ENCODE measurements at places on chromosomes 7 and 10.

DNA sequence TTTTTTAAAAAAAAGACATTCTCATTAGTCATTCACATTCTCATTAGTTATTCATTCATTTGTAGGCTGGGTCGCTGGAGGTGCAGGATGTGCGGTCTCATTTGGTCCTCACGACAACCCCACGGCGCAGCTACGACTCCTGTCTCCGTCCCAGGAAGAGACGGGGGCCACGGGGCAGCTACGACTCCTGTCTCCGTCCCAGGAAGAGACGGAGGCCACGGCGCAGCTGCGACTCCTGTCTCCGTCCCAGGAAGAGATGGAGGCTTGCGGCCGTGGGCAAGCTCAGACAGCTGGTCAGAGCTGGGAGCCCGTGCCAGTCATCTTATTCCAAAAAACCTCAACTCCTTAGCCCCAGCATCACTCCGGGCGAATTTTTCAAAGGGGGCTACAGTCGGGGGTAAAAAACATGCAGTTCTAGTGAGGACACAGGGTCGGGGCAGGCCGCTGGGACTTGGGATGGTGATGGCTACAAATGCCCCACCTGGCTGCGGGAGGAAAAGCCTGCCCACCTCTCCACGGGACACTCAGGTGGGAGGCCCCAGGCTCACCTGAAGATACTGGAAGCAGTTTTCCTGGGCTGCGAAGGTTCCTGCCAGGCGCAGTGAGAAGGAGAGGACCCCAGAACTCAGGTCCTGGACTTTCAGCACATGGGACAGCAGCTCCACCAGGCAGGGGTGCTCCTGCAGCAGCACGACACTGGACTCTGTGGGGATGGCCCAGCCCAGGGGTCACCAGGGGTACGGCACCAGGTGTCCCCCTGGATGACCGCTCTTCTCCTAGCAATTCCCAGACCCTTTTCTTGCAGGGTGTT, 8.3 kb downstream of the BRAT1 start:
- DNase-seq, result no peak

GRCh38 chr7:70763961-70764691, 367.8 kb upstream of the GALNT17 start:
- no peak for DNase-seq

DNA sequence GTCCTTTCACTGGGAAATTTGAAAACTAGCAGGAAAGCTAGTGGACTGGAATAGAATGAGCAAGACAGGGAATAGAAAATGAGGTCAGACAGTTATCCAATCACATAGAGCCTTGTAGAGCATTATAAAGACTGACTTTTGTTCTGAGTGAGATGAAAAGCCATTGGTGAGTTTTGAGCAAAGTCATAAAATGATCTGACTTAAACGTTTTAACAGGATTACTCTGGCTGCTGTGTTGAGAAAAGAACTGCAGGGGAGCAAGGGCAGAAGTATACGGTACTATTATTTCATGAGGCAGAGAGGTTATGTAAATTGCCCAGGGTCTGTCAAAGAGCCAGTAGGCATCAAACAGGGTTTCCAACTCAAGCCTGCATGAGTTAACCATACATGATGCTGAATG, 393.4 kb downstream of the TFEC start:
- no peak for DNase-seq

DNA sequence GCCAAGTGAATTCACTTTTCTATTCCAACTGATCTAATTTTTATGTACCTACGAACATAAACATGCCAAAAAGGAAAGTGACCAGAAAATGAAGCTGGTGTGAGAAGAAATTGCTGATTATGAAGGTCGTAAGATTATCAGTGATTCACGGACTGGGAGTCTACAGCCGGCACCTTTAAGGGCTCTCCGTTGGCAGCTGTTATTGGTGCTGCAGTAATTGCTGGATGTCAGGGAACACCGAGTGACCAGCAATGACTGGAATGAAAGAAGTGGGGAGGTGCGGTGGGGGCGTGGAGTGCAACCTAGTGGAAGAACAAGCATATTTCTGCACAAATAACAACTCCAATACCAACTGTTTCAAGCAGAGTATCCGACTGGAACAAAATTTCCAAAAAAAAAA, 109.8 kb upstream of the TARP start:
- no peak for DNase-seq

DNA sequence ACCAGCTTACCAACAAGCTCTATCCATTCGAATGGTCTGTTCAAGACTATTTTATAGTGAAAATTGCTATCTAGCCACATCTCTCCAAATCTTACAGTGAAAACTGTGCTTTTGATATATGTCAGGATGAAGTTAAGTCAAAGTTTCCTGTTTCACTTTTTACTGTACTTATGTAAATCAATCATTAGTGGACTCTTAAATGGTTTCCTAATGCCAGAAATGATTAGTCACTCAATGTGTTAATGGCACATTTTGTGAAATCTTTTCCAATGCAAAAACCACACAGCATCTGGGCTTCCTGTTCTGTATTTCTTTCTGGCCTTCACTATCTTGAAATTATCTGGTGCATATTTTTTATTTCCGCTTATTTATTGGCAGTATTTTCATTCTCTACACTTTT, 87.3 kb upstream of the STEAP1B start:
- no peak for DNase-seq

GRCh38 chr10:35690534-35690933, 48.4 kb upstream of the FZD8 start:
- no peak for DNase-seq

DNA sequence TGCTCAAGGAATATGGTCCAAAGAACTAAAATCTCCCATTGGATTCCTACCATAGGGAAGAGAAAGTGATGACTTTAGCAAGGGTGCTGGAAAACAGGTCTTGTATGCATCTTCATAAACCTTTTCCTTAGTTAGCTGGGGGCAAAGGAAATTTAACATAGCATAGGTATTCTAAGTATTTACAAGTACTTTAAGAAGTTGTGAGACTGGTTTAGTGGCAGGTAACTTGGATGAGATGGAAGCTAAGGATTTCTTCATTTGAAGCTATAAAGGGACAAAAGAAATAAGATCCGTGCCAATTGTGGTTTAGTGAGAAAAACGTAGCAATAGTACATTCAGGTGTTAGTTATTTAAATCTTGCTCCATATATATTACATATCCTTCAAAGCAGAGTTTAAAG, 183.4 kb upstream of the TCF7L2 start:
- no peak for DNase-seq

DNA sequence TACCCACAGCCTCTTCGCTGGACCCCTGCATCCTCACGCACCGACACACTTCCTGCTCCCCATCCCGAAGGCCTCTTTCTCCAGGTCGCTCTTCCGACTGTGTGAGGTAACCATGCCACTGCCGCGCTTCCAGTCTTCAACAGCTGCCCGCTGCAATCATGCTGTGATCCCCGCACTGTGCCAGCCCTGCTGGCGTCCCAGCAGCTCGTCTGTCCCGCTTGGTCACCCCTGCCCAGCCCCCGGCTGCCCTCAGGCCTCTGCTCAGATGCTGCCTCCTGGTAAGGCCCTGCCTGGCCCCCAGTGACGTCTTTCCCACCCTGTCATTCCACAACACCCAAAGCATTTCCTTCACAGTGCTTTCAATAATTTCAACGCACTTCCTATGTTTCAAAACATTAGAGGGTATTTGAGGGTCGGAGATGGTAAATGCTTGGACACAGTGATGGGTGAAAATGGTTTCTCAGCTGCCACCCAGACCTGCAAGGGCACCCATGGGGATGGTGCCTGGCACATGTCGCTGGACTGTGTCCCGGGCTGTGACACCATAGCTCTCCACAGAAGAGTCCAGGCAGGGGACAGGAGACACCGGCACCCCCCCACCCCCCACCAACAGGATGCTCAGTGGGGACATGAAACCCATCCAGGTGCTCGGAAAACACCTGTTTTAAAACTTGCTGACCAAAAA, 125.2 kb downstream of the MAD1L1 start:
- no peak for DNase-seq

GRCh38 chr7:114956702-114957101, 34.8 kb downstream of the MDFIC start:
- no peak for DNase-seq

DNA sequence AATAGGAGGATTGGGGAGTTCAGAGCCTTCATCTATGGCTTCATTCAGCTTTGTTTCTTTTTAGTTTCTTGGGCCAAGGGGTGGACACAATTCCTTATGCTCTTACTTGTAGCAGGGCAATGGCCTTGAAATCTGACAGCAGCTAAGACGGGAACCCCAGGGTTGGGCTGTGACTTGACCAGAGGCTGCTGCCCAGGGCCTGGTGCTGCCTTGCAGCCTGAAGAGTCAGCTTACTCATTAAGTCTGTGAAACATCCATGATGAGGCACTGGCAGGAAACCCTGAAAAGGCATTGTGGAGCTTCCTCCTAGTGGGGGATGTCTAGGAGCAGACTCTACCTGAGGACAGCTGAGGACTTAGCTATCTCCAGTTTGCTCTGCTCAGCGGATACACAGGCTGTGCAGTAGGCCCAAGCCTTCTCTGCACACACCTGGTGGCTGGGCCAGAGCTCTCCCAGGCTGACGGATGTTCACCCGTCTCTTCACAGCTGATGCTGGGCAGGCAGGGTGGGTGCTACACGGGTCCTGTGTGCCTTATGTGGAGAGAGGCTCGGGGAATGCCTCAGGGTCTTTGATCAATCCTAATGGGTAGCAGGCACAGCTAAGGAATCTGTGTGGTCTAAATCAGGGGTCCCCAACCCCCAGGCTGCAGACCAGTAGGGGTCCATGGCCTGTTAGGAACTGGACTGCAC, 17.8 kb downstream of the CXCL12 start:
- no peak for DNase-seq

GRCh38 chr7:65892161-65892560, 19.3 kb downstream of the VKORC1L1 start:
- DNase-seq, result no peak

GRCh38 chr7:10874666-10875065, 99.0 kb upstream of the PHF14 start:
- DNase-seq, result no peak

DNA sequence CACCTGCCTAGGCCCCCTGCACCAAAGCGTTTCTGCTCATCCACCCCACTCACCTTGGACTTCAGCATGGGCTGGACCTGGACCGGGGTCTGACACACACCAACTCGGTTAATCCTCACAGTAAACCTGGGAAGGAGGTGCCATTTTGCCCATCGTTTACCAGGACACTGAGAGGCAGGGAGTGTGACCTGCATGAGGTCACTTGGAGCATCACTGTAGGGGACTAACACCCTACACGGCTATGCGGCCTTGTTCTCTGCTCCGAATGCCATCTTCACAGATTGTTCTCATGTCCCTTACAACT, 33.0 kb downstream of the ANKRD16 start:
- DNase-seq, result no peak

GRCh38 chr10:43420369-43421200, 11.6 kb upstream of the HNRNPF start:
- peak; percentile 96 for DNase-seq

DNA sequence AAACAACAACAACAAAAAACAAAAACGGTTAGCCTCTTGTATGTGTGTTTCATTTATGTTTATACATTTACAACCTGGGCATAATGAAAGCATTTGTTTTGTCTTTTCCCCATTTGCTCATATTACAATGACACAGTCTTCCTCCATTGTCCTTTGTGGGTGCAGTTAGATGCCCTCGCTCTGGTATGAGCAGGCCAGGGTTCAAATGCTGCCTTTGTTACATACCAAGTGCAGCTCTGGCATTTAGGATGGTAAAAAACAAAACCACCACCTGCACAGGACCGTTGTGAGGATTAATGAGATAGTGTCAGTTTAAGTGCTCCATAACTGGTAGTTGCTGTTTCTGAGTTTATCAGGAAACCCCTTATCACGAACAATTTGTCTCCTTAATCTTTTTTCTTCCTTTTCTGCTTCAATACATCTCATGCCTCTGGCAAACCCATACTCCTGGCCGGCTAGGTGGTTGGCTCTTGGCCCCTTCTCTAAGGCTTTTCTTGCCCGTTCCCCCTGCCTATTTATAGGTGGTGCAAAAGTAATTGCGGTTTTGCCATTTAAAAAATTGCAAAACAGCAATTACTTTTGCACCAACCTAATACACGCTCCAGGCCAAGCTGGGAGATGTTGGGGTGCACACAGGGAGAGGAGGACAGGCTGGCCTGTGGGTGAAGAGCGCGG, 18.6 kb upstream of the TMEM225B start:
- DNase-seq, result no peak

- no peak for DNase-seq
Measured at GRCh38 chr10:129968853-129969183, 4.7 kb upstream of the EBF3 start.

DNA sequence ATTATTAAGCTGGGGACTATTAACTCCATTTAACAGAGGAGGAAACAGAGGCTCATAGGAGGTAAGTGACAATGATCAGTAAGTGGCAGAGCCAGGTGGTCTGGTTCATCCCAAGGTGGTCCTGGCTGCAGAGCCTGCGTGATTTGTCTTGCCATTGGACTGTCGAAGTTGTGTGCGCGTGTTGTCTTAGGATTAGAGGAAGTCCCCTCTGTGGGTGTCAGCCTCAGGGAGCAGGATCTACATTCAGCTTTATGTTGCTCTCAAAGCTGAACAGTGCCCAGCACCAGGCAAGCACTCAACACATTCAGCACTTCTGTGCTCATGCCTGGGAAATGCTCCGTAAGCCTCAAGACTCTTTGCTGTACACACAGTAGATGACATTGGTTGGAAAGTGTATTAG, 139.5 kb downstream of the HERPUD2 start:
- DNase-seq, result no peak

GRCh38 chr7:35762781-35763180, 38.1 kb upstream of the SEPTIN7 start:
- DNase-seq, result no peak

- no peak for DNase-seq
Measured at GRCh38 chr7:137801003-137801402, 45.8 kb downstream of the DGKI start.

- DNase-seq, result no peak
Measured at GRCh38 chr10:114526126-114526503, 121.8 kb upstream of the AFAP1L2 start.

DNA sequence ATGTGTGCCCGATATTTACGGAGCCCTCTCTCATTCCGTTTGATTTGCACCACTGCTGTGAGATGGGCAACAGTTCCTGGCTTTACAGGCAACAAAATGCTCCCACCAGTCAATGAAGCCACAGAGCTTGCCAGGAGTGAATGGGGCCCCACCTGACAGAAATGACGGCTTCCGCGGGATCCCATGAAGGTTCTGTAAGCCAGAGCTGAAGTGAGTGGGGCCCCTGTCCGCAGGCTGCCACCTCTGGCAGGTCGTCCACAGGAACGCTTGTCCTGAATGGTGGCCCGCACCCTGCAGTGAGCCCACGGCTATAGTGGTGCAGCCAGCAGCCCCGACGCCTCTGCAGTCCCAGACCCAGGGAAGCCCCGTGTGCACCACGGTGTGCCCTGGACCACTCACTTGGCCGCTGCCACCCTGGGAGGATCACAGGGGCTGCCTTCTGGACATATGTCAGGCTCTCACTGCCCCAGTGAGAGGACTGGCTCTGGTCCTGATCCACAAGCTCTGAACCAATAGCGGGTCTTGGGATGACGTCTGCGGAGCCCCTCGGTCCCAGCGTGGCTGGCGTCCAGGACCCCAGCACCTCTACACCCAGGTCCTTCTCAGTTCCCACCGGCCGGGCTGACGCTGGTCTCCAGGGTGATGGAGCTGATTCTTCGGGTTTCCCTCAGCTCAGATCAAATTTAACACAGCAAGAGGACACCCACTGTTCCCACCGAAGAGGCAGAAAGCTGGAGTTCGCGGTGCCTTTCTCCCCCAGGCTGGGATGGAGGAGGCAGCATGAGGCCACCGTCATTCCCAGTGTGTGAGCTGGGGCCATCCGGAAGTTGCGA, 511.9 kb downstream of the DNAJB6 start:
- no peak for DNase-seq
